ENCODE measurements at places on chromosomes 6 and 20. TPM values are rescaled to one million over a fixed set of nuclear protein-coding genes. Genes with fewer than 3 reads are reported as not detected.

- no peak for DNase-seq
Measured at GRCh38 chr20:15395457-15395856, 1058.0 kb upstream of the FLRT3 start.

EDN3 gene
- total RNA-seq: 0.09 TPM

PSORS1C1 gene
- not detected for total RNA-seq

DNA sequence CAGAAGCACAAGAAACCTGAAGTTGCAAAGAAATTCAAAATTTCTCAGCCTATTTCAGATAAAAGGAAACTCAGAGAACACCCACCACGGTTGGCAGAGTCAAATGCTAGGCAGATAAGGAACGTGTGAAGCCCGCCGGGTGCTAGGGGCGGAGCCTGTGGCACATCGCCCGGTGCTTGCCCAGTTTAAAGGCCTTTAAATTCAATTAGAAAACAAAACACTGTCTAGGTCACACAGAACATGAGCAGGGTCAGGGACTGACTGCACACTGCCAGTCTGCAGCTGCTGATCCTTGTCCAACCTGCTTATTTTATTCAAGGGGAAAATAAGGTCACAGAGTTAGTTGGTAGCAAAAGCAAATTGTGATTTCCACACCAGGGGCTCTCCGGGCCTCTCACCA lies 75.8 kb downstream of the PSMG4 start:
- DNase-seq: peak; percentile 11

DNA sequence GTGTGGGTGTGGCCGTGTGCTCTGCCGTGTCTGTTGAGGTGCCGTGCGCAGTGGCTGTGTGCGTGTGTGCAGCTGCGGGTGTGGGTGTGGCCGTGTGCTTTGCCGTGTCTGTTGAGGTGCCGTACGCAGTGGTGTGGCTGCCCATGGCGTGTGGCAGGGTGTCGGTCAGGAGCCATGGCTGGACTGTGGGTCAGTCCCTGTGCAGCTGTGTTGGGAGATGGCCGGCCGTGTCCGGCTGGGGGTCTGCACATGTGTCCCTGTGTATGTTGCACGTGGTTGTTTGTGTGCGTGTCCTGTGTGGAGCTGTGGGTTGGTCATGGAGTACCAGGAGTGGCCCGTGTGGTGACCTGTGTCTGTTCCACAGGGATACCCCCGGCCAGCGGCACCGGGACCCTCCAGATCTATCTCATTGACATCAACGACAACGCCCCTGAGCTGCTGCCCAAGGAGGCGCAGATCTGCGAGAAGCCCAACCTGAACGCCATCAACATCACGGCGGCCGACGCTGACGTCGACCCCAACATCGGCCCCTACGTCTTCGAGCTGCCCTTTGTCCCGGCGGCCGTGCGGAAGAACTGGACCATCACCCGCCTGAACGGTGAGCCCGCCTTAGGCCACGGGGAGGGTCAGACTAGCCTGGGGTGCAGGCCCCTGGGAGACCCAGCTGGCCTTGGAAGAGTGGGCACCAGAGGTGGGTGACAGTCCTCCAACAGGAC lies 137.7 kb downstream of the TAF4 start:
- no peak for DNase-seq

DNA sequence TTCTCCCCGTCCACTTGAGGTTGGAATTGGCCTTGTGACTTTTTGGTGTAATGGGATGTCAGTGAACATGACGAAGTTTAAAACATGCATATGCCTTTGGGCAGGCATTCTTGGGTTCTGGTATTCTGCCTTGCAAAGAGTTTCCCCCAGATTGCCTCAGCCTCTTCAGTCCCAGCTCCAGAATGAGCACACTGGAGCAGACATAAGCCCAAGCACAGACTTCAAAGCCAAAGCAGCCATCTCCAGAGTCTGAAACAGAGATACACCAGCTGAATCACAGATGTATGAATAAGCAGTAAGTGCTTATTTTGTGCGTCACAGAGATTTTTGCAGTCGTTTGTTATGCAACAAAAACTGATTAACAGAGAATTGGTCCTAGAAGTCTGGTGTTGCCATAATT lies 546.0 kb downstream of the FRK start:
- DNase-seq: no peak

GRCh38 chr6:51528556-51528955 lies 558.9 kb downstream of the PKHD1 start:
- no peak for DNase-seq

DNA sequence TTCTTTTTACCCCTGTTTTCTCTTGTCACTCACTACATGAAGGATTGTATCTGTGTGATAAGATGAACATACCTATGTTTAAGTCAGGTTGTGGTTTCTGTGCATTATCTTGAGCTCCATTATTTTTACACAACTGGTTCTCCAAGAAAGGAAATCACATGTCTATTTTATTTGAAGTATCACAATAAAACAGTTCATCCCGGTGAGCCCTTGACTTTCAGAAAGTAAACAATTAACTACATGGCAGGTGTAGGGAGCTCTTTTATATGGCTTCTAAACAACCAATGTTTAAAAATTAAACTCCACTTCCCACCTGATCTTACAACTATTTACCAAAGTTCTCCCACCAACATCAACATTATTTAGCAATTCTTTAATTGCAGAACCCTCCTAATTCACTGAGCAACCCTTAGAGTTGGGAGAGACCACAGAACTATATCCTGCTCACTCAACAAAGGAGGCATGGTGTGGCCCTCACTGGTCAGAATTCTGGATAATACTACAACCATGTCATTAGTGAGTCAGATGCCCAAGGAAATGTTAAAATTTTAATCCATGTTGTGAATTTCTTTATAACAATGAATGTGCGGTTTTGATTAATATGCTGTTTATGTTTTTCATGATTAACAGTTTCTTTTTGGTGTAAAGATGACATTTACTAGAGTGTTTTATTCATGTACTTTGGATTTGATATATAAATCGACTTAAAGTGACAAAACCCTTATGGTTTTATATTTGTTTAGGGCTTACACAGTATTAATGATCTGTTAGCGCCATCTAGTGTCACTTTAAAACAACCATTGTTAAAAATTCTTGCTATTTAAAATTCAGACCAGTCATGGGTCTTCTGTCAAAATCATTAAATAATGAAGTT lies 50.0 kb upstream of the SCGN start:
- DNase-seq: no peak

SLC17A3 gene
- not detected for total RNA-seq

NR2E1 gene
- not detected for total RNA-seq

DNA sequence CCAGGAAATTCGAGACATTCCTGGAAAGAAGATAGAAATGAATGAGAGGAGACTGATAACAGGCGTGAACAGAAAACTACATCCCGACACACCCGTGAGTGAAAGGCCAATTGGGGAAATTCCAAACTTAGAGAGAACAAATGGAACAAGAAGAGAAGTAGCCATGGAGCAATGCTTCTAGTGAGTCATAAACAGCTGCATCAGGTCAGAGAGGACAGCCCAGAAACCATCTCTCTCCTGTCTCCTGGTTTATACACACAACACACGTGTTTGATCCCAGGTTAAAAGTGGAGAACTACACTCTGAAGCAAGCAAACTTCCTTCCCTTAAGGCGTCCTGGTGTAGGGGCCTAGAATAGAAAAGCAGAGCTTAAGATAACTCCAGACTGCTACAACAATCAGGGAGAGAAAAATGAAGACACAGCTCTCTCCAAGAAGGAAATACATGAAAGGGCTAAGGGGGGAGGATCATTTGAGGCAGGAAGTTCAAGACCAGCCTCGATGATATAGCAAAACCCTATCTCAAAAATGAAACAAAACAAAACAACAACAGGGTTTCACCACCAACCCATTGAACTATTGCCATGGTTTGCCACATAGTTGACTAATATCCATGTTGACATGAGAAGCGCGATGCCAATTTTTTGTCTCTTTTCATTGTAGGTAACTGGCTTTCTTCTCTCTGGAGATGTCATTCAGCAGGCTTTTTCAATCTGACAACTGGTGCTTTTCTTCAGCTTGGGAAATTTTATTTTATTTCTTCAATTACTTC lies 26.9 kb downstream of the NRN1 start:
- no peak for DNase-seq

GRCh38 chr6:51702851-51703250 lies 384.6 kb downstream of the PKHD1 start:
- DNase-seq: no peak

GRCh38 chr20:10963717-10964266 lies 290.0 kb upstream of the JAG1 start:
- no peak for DNase-seq

GRCh38 chr6:19465760-19466159 lies 371.4 kb upstream of the ID4 start:
- no peak for DNase-seq

COL11A2 gene
- 1.3 TPM for total RNA-seq

DNA sequence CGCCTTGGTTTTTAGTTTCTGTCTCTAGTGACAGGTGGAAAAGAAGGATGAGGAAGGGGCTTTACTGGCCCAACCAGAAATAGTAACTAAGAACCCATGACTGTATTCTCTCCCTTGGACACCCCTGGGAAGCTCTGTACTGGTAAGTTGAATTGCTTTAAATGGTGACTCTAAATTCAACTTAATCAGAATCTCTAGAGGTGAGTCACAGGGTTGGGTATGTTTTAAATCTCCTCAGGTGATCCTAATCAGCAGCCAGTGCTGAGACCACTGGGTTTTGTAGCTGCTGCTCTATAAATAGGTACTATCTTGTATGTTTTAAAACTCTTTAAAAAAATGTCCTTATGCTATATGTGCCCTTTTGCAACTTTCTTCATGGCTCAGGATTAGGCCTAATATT lies 314.0 kb upstream of the ECI2 start:
- no peak for DNase-seq

DNA sequence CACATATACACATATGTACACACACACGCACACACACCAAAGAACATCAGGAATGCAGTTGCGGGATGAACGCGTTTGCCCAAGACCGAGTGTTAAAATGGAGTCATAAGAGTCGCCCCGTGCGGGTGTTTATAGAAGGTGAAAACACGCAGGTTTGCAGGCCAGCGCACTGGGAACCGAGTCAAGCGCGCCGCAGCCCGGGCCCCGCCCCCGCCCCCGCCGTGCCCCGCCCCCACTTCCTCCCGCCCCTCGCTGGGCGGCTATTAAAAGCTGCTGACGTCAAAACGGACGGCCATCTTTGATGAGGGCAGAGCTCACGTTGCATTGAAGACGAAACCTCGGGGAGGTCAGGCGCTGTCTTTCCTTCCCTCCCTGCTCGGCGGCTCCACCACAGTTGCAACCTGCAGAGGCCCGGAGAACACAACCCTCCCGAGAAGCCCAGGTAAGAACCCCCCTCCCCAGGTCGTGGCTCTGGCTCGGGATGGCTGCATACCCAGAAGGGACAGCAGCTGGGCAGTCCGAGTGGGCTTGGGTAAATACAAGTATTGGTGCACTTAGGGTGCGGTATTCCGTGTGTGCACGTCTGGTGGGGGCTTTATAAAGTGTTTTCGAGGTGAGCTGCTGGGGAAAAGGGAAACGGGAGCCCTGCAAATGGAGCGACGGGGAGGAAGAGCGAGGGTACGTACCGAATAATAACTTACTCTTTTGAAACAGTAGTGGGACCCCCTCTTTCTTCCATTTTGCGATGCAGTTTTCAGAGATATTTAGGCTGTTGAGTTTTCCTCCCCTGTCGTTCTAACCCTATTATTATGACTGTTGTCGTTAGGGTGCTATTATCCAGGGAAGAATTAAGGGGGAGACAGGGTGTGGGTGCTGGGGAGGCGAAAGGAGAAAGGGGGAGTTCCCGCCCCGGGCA lies at the start of gene SNAP25:
SNAP25 (plus strand) TSS at position 295 of the 916 bp plus-strand sequence. CDS start 56,662 bp downstream, outside the sequence.
- peak; percentile 61 for DNase-seq

DNA sequence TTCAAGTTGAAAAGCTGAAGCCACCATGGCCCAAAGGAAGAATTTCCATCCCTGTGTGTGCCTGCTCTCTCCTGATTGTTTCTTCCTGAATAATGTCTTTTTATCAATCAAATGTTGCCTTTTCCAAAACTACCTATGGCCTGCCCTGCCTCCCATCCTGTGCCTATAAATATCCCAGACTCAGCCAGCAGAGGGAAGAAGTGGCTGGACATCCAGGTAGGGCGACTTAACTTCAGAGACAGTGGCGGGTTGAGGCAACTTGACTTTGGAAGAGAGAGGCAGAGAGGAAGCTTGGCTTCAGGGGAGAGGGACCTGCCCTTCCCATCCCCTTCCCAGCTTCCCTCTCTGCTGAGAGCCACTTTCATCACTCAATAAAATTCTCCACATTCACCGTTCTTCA lies 133.0 kb downstream of the LCA5 start:
- no peak for DNase-seq

GSTA2 gene
- total RNA-seq: not detected

BPHL gene
- 9.5 TPM for total RNA-seq

DNA sequence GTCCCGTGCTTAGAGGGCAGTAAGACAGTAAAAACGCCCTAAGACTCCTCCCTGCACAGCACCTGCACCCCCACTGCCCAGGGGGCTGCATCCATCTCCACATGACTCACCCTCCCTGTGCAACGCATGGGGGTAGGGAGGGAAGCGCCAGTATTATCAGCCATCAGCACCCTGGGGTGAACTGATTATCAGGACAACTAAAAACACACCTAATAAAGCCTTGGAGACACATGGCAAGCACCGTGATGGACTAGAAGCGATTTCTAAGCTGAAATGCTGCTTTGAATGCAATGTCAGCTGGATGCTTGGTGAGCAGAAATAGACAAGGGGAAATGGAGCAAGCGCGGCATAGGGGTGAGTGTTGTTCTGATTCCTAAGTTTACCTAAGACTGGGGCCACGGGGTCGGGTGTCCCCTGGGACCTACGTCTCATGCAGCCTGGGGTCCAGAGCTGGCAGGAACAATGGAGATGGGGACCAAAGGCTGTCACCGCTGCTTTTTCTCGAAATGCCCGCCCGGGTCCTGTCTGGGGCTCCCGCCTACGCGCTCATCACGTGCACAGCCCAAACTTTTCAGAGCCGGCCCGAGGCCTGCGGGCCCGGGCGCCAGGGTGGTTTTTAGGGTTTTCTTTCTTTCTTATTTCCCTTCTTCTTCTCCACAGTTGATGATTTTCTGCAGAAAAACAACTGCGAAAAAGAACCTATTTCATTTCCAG lies 702 bp upstream of the TNFAIP3 start:
- peak; percentile 92 for DNase-seq

GRCh38 chr20:38246357-38247165 lies 14.0 kb downstream of the KIAA1755 start:
- DNase-seq: no peak

KHDC1L gene
- total RNA-seq: not detected

DNA sequence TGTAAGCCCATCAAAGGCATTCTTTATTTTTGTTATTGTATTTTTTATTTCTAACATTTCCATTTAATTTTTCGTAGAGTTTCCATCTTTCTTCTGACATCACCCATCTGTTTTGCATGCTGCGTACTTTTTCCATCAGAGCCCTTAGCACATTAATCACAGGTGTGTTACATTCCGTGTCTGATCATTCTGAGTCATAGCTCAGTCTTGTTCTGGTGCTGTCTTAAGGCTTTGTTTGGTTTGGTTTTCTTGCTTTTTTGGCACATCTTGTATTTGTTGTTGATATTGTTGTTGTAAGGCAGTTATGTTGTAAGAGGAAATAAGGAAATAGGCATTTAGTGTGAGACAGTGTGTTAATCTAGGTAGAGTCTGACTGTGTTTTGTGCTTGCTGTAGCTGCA lies 214.6 kb upstream of the CDH4 start:
- no peak for DNase-seq

- no peak for DNase-seq
Measured at GRCh38 chr6:122207061-122207460, 192.4 kb upstream of the HSF2 start.

TP53INP2 gene
- total RNA-seq: 4.0 TPM

GHRH gene
- not detected for total RNA-seq
